Gastrocnemius medialis (tissue), 4 donors: ENCODE measurements at places on chromosomes 3 and 15. TPM values are rescaled to one million over a fixed set of nuclear protein-coding genes. Genes with fewer than 3 reads are reported as not detected.

- no peaks in the 10 kb centered on the region for H3K36me3 ChIP-seq
- DNase-seq = no peak
- H3K27ac ChIP-seq = no peak overlapping the region
- H3K4me1 ChIP-seq = peaks cover 10% of the 10 kb centered on the region
Measured at GRCh38 chr3:52874160-52874701, 23.1 kb downstream of the STIMATE start.

DNA sequence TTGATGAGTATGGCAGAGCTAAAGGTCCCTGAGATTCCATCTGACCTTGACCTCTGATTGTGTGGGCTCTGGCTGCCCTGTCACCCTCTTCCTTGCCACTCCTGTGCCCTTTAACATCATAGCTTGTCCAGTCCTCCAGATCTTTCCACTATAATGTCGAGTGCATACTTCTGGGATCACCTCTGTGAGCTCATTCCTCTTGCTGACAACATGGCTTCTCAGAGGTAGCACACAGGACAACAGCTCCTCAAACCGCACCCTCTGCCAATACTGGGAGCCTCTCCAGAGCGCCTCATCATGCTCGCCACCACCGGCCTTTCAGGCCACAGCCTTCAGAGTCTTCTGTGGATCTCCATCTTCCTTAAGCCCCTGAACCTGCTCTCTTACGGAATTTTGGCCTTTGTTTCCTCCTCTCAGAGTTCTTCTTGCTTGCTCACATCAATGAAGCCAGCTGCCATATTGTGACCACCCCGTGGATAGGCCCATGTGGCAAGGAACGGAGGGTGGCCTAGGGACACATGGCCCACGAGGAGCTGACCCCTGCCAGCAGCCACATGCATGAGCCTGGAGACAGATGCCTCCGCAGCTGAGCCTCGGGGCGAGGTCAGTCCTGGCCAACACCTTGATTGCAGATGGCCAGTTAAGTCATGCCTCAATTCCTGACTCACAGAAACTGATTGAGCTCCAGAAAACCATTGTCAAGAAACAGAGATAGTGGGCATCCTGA lies 31.1 kb downstream of the PLA2G4D start:
- no peak overlapping the region for H3K27ac ChIP-seq
- no peaks in the 10 kb centered on the region for H3K36me3 ChIP-seq
- H3K4me1 ChIP-seq = no peaks in the 10 kb centered on the region
- H3K27me3 ChIP-seq = no peaks in the 10 kb centered on the region
- no peak for DNase-seq

GRCh38 chr15:84991014-84991712 lies 9.5 kb downstream of the PDE8A start:
- H3K36me3 ChIP-seq = no peaks in the 10 kb centered on the region
- H3K4me1 ChIP-seq = peaks cover 34% of the 10 kb centered on the region
- no peak overlapping the region for H3K4me3 ChIP-seq
- no peak for DNase-seq

- no peaks in the 10 kb centered on the region for H3K27me3 ChIP-seq
- H3K4me3 ChIP-seq = no peak overlapping the region
- DNase-seq = no peak
- no peaks in the 10 kb centered on the region for H3K4me1 ChIP-seq
Measured at GRCh38 chr15:78831229-78832207, 20.3 kb upstream of the ADAMTS7 start.

DNA sequence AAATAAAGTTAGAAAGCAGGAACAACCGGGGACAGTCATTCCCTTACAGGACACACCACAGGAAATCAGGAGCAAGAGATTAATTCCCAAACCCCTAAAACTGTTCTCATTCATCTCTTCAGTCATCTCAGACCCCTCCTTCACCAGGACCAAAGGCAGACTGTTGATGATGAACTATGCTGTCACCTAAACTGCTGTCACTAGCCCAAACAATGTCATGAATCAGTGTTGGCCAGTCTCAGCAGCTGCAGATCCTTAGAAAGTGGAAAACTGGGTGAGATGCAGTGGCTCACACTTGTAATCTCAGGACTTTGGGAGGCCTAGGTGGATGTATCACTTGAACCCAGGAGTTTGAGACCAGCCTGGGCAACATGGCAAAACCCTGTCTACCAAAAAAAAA lies 909.6 kb downstream of the ROBO1 start:
- DNase-seq = no peak
- H3K27me3 ChIP-seq = no peaks in the 10 kb centered on the region
- H3K27ac ChIP-seq = no peak overlapping the region
- no peak overlapping the region for H3K4me3 ChIP-seq
- no peaks in the 10 kb centered on the region for H3K4me1 ChIP-seq

GRCh38 chr3:151290673-151291072 lies 12.3 kb upstream of the P2RY14 start:
- H3K4me1 ChIP-seq = no peaks in the 10 kb centered on the region
- no peaks in the 10 kb centered on the region for H3K27me3 ChIP-seq
- H3K27ac ChIP-seq = no peak overlapping the region
- H3K4me3 ChIP-seq = no peak overlapping the region

- no peaks in the 10 kb centered on the region for H3K27me3 ChIP-seq
- no peak overlapping the region for H3K27ac ChIP-seq
- no peak for DNase-seq
- H3K4me1 ChIP-seq = no peaks in the 10 kb centered on the region
- H3K4me3 ChIP-seq = no peak overlapping the region
Measured at GRCh38 chr15:75213768-75214221, 12.1 kb downstream of the C15orf39 start.

DNA sequence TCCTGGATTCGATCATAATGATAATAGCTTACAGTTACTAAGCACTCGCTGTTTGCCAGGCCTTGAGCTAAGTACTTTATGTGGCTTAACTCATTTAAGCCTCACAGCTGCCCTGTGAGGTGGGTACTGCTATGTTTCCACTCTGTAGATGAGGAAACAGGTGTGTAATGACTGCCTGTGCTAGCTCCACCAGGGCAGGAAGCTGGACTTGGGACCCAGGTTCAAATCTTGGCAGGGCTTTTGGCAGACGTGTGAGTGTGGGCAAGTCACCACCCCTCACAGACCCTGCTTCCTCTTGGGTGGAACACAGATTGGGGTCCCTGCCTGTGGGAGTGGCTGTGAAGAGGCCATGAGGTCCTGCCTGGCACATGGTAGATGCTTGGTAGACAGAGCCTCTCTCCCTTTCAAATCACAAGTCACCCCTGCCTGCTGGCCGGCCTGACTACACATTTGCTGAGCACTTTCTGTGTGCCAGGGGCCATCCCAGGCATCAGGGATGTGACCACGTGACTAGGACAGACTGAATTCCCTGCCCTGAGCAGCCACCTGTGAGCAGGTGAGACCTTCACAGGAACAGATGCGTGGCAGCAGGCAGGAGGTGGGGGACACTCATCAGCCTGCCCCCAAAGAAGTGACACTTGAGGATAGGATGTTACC lies 3.7 kb downstream of the EFCC1 start:
- H3K4me3 ChIP-seq = no peak overlapping the region
- peaks cover 22% of the 10 kb centered on the region for H3K27me3 ChIP-seq
- no peak for DNase-seq
- no peaks in the 10 kb centered on the region for H3K36me3 ChIP-seq
- peak overlapping the region; percentile 36 for H3K27ac ChIP-seq

DNA sequence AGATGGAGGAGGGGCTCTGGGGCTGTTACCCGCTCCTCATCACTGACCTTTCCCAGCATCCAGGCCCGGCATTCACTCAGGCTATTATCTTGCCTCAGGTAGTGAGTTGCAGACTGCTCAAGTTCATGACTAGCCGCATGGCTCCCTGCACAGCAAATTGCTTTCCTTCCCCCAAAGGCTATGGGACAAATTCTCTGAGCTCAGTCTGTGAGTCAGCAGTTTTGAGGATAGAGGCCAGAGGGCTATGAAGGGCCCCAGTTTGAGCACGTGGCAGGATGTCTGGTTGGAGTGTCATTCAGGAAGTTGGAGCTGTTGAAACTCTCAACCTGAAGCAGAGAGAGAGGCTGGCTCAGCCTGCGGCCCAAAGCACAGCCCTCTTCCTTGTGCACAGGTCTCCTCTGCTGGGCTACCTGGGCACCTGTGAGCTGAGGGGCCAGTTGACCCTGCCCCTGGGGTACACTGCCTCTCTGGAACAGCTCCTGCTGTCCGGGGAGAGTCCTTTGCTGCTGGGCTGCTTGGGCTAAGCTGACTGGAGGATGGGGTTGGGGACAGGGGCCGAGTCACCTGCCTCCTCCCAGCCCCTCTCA lies 7.9 kb downstream of the FAH start:
- H3K36me3 ChIP-seq = peaks cover 54% of the 10 kb centered on the region
- no peaks in the 10 kb centered on the region for H3K4me1 ChIP-seq
- no peak for DNase-seq
- H3K27me3 ChIP-seq = no peaks in the 10 kb centered on the region

- no peaks in the 10 kb centered on the region for H3K27me3 ChIP-seq
- no peak overlapping the region for H3K4me3 ChIP-seq
- no peaks in the 10 kb centered on the region for H3K36me3 ChIP-seq
- H3K4me1 ChIP-seq = no peaks in the 10 kb centered on the region
- DNase-seq = no peak
- H3K27ac ChIP-seq = no peak overlapping the region
Measured at GRCh38 chr15:99921101-99921500, 187.9 kb upstream of the LYSMD4 start.

- no peaks in the 10 kb centered on the region for H3K36me3 ChIP-seq
- H3K4me3 ChIP-seq = no peak overlapping the region
- peak; percentile 87 for DNase-seq
- no peaks in the 10 kb centered on the region for H3K27me3 ChIP-seq
Measured at GRCh38 chr3:138317687-138318086, 12.0 kb downstream of the NME9 start.

GRCh38 chr3:126925411-126926171 lies 57.3 kb upstream of the PLXNA1 start:
- no peaks in the 10 kb centered on the region for H3K36me3 ChIP-seq
- no peak for DNase-seq
- H3K27ac ChIP-seq = no peak overlapping the region
- H3K27me3 ChIP-seq = no peaks in the 10 kb centered on the region

GRCh38 chr3:161217496-161217895 lies 3.6 kb upstream of the NMD3 start:
- no peak overlapping the region for H3K4me3 ChIP-seq
- DNase-seq = no peak
- H3K27me3 ChIP-seq = no peaks in the 10 kb centered on the region
- H3K36me3 ChIP-seq = no peaks in the 10 kb centered on the region

DNA sequence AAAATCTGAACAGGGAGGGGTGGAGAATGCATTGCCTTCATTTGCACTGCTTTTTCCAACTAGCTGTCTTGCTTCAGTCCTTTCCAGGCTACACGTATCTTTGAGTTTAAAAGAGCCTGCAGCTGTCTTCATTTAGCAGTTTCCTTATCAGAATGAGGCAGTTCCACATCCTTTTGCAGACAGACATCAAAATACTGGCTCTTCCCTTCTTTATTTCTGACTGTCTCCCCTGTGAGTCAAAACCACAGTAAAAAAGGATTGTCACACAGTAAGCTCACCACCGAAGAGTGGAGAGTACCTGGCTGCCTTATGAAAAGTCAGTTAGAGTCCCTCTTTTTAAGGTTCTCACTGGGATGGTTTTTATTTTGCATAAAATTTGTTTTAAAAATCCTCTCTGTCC lies 205.5 kb upstream of the CD96 start:
- no peak overlapping the region for H3K4me3 ChIP-seq
- no peaks in the 10 kb centered on the region for H3K27me3 ChIP-seq
- H3K36me3 ChIP-seq = no peaks in the 10 kb centered on the region
- H3K4me1 ChIP-seq = no peaks in the 10 kb centered on the region
- DNase-seq = no peak

GRCh38 chr15:34815836-34816235 lies 20.5 kb upstream of the ACTC1 start:
- no peak overlapping the region for H3K27ac ChIP-seq
- no peaks in the 10 kb centered on the region for H3K27me3 ChIP-seq
- H3K4me1 ChIP-seq = no peaks in the 10 kb centered on the region
- no peak for DNase-seq
- H3K36me3 ChIP-seq = no peaks in the 10 kb centered on the region

GRCh38 chr15:25875566-25875965 lies 12.4 kb upstream of the ATP10A start:
- no peaks in the 10 kb centered on the region for H3K36me3 ChIP-seq
- H3K4me3 ChIP-seq = no peak overlapping the region
- no peak for DNase-seq
- H3K27ac ChIP-seq = no peak overlapping the region

DNA sequence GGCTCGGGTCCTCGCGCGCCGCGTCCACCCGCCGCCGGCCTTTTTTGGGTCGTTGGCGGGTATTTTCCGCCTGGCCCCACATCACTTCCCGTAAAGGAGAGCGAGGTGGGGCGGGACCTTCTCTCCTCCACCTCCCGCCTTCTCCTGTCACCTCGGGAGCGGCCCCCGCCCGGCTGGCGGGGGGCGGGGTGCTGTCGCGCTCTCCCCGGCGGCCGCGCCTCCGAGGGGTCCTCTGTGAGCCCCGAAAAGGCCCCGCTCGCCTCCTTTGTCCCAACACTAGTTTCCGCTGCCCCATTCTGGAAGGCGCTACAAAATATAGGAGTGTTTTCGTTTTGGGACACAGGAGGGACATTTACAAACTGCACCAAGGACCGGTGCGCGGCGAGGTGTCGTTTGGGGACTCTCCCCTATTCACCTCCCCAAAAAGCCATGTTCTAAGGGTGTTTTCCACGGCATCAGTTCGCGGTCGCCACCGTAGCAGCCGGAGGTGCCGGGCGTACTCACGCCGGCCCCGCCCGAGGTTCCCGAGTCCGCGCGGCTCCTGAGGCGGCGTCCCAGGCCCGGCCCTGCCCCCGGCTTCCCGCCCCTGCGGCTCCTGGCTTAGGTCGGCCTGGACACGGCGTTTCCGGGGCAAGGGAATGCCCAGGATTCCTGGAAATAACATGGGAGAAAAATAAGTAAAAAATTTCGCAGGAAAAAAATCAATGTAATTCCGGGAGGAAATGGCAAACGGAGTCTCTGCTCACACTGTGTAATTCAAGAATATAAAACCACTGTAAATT lies at the start of gene RAB27A:
RAB27A (minus strand) TSS at position 68 of the 782 bp plus-strand sequence. CDS start 54,879 bp downstream, outside the sequence.
- H3K27ac ChIP-seq = peak within 1 kb of the TSS; percentile 79
- H3K4me1 ChIP-seq = no peaks in the 10 kb centered on the region

- H3K4me1 ChIP-seq = peaks cover 35% of the 10 kb centered on the region
- no peak overlapping the region for H3K4me3 ChIP-seq
- no peaks in the 10 kb centered on the region for H3K27me3 ChIP-seq
- no peak overlapping the region for H3K27ac ChIP-seq
- no peak for DNase-seq
Measured at GRCh38 chr15:65180167-65180566, 5.0 kb downstream of the CLPX start.

- no peak overlapping the region for H3K27ac ChIP-seq
- DNase-seq = no peak
- no peaks in the 10 kb centered on the region for H3K4me1 ChIP-seq
- H3K27me3 ChIP-seq = no peaks in the 10 kb centered on the region
Measured at GRCh38 chr15:36252146-36252711, 327.2 kb upstream of the CDIN1 start.

DNA sequence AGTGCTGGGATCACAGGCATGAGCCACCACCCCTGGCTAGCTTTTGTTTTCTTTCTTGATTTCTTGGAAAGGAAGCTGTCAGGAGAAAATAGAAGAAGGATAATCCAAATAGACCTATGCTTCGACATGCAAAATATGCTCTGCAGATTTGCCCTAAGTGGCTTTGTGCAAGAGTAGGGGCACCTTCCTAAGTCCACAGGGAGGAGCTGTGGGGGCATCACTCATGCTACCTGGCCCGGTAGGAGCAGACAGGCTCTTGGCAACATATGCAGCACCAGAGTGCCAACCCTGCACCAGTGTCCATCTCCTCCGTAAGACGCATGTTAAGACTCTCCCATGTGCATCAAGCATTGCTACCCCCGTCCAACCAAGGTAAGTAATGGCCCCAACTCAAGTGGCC lies 190.7 kb upstream of the UBE2E1 start:
- no peak overlapping the region for H3K4me3 ChIP-seq
- H3K4me1 ChIP-seq = peaks cover 3% of the 10 kb centered on the region
- no peaks in the 10 kb centered on the region for H3K36me3 ChIP-seq
- H3K27me3 ChIP-seq = no peaks in the 10 kb centered on the region
- no peak overlapping the region for H3K27ac ChIP-seq

CFAP91 gene
- 0.36 TPM for total RNA-seq

EBLN2 gene
- 0.36 TPM for total RNA-seq

MYO5C gene
- total RNA-seq = 4.3 TPM

SMCO1 gene
- 1.7 TPM for total RNA-seq

DPPA2 gene
- not detected for total RNA-seq
